ENCODE measurements at places on chromosomes 6 and 20. TPM values are rescaled to one million over a fixed set of nuclear protein-coding genes. Genes with fewer than 3 reads are reported as not detected.

KHDC1L gene
- not detected for total RNA-seq

MYT1 gene
- 2.8 TPM for total RNA-seq

IL17F gene
- not detected for total RNA-seq

TGM2 gene
- total RNA-seq: 253 TPM

SYNJ2 gene
- 26.9 TPM for total RNA-seq

GSTA2 gene
- not detected for total RNA-seq

CALHM4 gene
- not detected for total RNA-seq

STMN3 gene
- 7.0 TPM for total RNA-seq

DNA sequence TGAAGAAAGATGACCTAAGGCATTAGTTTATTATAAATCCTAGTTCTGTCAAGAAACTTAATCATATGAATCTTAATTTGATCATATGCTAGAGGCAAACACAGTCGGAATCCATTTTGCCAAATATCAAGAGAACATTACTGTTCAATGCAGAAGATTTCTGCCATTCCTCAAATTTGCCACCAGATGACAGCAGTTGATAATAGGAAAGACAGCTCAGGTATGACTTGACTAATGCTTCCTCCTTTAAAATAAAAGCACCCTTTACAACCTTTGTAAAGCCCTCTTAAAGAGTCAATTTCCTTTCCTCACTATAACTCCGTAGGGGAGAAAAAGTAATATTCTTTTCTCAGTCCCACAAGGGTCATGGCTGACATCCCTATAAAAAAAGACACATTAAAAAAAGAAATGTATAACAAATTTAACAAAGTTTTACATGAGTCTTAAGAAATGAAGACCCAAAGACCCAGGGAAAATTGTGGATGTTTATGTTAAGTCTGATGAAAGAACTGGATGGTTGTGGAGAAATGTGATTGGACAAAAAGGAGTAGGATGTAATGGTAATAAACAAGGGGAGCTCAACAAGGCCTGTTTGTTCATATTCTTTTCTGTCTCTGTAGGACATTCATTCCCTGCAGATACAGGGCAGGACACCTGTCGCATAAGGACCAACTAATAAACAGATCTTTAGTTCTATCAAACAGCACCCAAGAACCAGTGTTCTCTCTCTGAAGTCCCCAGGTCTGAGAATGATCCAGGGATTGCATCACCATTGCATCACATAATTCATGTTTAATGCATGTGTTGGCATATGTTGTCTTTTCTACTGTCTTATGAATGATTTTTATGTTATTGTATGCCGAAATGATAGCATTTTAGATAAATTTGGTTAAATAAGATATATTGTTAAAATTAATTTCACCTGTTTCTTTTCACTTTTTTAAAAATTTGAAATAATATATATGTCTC lies 23.0 kb upstream of the IL17A start:
- DNase-seq: peak; percentile 46

- peak; percentile 19 for DNase-seq
These were observed 9.0 kb downstream of the EEF1A1 start for GRCh38 chr6:73511796-73512195.

- DNase-seq: no peak
These were observed 111.4 kb downstream of the QKI start for GRCh38 chr6:163525926-163526325.

GRCh38 chr6:29499704-29500103 lies 11.9 kb upstream of the MAS1L start:
- no peak for DNase-seq

- no peak for DNase-seq
These were observed 2.5 kb downstream of the SCML4 start for GRCh38 chr6:107821591-107821990.

GRCh38 chr6:88666901-88667300 lies 296.5 kb downstream of the RNGTT start:
- DNase-seq: no peak

DNA sequence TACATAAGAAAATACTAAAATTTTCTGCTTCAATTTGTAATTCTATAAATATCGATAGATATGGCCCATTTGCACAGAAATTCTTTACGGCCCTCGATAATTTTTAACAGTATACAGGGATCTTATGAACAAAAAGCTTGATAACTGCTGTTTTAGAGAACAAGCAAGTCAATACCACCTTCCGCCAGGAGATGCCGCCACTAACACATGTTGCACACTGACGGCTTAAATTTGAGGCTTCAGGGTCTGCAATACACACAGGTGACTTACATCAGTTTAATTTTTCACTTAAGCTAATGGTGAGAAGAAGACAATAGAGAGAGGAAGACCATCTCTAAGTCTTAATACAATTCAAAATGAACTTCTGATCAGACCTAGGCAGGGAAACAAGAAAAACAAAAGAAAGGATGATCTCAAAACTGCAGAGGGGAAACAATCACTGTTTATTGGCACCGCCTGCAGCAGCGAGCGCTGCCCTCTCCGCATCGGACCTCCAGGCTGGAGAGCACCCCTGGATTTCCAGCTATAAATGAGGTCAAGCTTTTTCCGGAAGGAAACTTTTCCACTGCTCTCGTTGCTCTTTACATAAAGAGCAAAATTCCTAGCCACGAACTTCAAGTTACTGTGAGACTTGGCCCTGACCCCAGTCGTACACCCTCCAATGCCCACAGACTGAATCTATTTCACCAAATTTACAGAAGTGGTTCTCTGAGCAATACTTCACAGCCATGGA lies 53.9 kb downstream of the OTOR start:
- peak; percentile 65 for DNase-seq

DNA sequence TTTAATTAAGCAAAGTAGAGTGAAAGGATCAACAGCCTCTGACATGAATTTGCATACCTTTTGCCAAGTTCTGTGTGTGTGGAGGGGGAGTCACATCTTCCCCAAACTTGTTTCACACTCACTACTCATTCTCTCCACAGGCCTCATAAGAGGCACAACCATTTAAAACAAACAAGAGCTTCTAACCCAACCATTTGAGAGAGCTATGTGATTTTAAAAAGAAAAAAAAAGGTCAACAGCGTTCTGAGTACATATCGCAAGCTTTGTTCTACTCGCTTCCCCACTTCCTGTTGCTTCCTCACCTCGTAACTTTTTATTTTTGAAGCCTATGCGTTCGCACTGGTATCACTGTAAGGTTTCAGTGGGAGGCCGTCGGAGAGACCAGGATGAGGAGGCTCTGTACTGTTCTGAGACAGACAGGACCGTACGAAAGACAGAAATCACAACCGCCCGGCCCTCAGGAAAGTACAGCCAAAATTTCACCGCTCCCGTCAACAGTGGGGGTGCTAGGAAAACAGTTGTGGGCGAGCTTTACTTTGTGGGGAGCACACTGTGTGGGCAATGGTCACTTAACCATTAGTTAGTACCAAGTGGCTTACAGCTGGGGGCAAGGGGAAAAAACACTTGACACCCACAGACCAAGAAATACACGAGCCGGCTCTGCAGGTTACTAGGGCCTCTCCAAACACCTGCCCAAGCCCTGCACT lies 61.3 kb downstream of the TRERF1 start:
- DNase-seq: no peak

- no peak for DNase-seq
These were observed 30.4 kb upstream of the HIVEP2 start for GRCh38 chr6:142975365-142975764.

- no peak for DNase-seq
These were observed 18.2 kb upstream of the AVP start for GRCh38 chr20:3102575-3103368.

- DNase-seq: no peak
These were observed 88.0 kb downstream of the PRND start for GRCh38 chr20:4809707-4810106.

GRCh38 chr20:17248224-17248623 lies 21.4 kb downstream of the PCSK2 start:
- DNase-seq: no peak

DNA sequence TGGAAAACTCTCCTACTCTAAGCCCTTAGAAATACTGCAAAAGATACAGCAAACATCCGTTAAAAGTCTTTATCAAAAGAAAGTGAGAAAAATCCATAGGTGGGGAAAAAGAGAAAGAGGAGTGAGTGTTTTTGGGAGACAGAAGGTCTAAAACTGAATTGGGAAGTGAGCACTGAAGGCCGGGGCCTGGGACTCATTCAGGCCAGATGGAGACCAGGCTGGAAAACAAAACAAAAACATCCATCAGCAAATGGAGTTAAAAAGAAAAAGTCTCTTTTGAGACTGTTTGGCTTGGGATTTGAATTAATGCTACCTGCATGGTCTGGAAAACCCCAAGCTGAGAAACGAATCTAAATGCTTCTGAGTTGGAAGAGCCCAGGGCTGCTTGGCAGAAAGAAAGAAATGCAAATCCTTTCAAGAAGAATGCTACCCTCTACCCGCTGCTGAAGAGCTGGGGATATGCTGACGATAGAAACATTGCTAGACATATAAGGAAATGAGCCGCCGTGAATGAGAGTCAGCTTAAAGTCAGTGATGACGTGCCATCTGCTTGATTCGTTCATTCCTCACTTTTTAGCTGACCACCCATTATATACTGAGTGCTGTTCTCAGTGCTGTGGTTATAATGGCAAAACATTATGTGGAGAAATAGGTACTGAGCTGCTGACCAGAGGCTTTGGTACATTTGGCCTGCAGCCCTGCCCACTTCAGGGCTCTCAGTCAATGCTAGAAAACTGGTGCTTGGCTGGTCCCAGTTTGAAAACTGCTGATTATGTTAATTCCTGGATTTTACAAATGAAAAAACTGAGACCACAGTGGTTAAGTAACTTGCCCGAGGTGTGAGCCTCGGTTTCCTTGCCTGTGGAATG lies 28.0 kb upstream of the TULP4 start:
- no peak for DNase-seq

- no peak for DNase-seq
These were observed 51.2 kb downstream of the ORC3 start for GRCh38 chr6:87641065-87641692.

DNA sequence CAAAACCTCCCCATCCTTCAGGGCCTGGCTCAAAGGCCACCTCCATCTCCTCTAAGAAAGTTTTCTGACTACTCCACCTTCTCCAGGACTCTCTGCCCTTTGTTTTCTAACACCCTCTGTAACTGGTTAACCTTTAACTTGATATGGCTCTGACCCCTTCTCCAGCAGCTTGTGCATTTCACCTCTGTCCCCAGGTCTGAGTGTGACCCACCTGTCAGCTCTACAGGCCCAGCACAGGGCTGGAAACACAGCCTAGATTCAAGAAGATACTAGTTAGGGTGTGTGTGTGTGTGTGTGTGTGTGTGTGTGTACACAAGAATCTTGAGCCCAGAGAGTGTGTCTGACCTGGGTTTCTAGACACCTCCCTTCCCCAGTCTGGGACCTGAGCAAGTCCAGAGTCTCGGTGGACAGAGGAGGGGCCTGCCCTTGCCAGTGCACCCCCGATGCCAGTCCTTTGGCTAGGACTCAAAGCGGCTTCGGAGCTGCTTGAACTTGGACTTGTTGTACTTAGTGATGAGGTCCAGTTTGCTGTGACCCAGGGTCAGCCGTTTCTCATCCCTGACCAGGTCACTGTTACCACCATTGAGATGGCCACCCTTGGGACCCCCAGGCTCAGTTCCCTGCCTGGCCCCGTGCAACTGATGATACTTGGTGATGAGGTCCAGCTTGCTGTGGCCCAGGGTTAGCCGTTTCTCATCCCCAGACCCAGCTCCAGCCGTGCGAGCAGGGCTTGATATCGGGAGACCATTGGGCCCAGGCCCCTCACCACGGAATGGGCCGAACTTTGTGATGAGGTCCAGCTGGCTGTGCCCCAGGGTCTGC lies 1.7 kb upstream of the EIF6 start:
- peak; percentile 50 for DNase-seq

DNA sequence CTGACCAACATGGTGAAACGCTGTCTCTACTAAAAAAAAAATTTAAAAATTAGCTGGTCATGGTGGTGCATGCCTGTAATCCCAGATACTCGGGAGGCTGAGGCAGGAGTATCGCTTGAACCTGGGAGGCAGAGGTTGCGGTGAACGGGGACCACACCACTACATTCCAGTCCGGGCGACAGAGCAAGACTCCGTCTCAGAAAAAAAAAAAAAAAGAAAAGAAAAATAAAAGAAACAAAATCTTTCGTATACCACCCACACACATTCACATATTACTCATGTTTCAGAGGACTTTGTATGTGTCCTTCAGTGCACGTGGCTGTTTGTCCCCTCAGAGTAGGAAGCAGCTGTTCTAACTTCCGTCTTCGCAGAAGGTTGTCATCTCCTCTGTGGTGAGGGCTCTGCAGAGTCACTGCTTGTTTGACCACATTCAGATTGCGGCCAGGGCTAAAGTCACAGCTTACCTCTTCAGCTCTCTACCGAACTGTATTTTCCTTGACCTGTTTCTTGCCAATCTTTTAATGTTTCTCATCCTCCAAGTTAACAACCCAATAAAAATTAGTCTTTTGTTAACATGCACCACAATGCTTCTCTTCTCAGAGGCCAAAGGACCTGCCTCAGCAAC lies 36.6 kb upstream of the HIVEP1 start:
- DNase-seq: no peak

GRCh38 chr20:53287357-53288042 lies 306.1 kb downstream of the ZNF217 start:
- DNase-seq: no peak

DNA sequence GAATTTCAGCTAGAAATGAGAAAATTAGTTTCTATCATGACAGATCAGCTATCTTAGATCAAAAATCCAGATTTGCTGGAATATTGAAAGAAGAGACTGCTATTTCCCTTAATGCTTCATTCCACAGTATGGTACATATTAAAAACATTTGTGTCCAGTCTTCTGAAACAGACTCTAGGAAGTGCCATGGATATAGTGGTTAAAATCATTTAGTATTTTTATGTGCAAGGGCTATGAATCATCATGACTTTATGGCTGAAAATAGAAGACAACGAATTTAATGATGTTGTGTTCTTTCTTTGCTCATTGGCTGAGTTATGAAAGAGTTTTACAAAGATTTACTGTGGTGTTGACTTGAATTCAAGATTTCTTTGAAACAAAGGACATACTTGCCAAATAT lies 146.6 kb downstream of the ANKRD60 start:
- DNase-seq: peak; percentile 15

- DNase-seq: no peak
These were observed 19.5 kb downstream of the NCOA3 start for GRCh38 chr20:47521059-47521808.

- DNase-seq: no peak
These were observed 73.7 kb upstream of the CITED2 start for GRCh38 chr6:139448051-139448649.

DNA sequence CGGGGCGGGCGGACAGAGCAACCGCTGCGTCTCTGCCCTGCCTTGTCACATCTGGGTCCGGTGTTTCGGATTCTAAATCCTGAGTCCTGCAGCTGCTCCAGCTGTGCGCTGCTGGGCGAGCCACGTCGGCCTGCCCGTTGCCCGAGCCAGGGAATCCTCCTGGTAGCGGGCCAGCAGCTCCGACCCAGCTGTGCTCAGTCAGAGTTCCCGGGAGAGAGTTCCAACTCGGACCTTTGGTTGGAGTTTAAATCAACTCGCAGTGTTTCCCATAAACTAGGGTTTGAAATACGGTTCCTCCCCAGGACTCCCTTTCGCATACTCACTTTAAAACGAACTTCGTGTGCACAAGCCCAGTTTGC lies 315 bp upstream of the PDE10A start:
- DNase-seq: no peak

DNA sequence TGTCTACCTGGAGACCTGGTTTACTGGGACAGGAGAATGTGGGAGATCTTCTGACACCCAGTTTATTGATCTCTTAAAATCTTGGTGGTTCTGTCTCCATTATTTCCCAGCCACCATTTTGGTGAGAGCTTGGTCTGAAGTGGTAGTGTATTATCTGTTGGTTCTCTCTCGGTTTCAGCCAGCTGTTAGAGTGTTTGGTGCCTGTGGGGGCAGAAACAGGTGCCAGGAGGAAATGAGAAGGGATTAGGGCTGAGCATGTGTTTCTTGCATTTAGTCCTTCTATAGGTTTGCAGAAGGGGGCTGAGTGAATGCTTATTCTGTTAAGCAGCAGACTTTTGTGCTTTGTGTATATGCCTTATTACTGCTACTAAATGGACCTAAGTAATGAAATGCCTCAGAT lies 9.6 kb downstream of the JARID2 start:
- DNase-seq: no peak
